Activated naive CD8-positive, alpha-beta T cell treated with anti-CD3 and anti-CD28 coated beads for 36 hours (primary cell): ENCODE measurements at places on chromosomes 11 and 22. TPM values are rescaled to one million over a fixed set of nuclear protein-coding genes. Genes with fewer than 3 reads are reported as not detected.

DNA sequence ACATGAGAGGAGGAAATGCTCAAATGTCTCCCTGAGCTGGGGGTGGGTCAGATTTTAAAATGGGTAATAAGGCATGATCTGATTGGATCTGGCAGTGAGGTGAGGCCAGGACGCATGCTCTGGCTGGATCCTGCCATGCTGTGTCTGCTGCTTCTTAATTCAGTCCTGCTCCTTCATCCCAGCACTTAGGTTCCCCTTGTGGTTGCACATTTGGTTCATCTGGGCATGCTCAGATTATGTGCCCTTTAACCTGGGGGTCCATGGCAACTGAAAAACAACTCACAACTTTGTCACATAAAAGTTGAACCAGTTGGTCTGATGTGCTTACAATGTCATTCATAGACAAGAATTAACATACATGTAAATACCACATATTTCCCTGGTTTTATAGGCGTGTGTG lies 67.9 kb downstream of the PIWIL4 start:
- H3K27me3 ChIP-seq, result peaks cover 3% of the 10 kb centered on the region
- H3K4me3 ChIP-seq, result no peak overlapping the region
- DNase-seq, result no peak
- H3K36me3 ChIP-seq, result no peaks in the 10 kb centered on the region
- no peak overlapping the region for H3K27ac ChIP-seq
- H3K4me1 ChIP-seq, result peaks cover 5% of the 10 kb centered on the region

PPP6R3 gene
- total RNA-seq, result 123 TPM

DNA sequence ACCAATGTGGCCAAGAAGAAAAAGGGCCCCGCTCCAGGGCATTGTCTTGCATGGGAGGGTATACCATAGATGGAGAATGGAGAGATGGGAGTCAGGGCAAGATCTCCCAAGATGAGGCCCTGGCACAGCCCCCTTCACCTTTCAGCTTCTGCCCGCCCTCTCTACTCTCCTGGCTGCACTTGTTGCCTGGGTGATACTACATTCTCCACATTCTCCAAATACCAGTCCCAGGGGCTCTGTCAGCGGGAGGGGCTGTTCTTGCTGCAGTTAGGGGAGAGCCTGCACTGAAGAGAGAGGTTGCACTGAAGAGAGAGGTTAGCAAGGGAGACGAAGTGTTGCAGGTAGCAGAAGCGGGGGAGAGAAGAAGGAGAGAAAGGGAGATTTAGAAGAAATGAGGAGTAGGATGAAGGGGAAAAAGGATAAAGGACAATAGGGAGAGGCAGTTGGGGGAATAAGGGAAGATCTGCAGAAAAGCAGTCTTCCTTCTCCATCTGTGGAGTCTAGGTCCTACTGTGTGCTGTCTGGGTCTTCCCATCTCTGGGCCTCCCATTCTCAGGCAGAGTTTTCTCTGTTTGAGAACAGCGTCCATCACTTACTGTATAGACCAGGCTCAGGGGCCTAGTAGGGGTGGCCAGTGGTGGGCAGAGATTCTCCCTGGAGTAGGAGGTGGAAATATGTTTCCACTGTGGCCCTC lies 8.0 kb downstream of the PHLDB1 start:
- H3K36me3 ChIP-seq, result no peaks in the 10 kb centered on the region
- peaks cover 4% of the 10 kb centered on the region for H3K4me1 ChIP-seq
- no peak overlapping the region for H3K4me3 ChIP-seq
- DNase-seq, result no peak
- H3K27me3 ChIP-seq, result peaks cover 8% of the 10 kb centered on the region
- no peak overlapping the region for H3K27ac ChIP-seq

TSPAN18 gene
- 1.2 TPM for total RNA-seq

DNA sequence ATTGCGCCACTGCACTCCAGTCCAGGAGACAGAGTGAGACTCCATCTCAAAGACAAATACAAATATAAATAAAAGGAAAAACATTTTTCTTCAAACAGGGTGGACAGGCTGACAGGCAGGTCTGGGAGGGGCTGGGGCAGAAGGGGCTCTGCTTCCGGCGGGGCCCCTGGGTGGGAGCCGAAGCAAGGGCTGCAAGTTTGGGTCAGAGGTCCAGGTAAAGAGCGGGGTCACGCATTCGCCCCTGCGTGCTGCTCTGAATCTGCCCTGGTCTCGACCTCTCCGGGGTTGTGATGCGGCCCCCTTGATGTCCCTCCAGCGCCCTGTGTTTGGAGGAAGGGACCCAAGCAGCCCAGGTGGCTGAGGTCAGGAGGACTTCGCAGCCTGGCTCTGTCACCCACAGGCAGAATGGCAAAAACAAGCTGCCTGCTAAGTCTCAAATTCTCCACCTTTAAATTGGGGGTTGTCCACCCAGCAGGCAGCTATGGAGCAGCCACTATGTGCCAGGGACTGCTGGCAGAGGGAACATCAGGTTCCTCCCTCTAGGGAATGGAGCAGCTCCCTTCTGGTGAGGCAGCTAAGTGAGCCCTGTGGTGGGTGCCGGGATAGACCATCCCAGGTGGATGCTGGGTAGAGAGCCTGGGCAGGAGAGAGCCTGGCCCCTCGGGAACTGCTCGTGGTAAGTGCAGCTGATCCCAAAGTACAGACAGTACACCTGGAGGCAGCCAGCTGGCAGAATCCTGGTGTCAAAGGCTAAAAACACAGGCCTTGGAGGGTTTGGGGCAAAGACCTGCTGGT lies 10.3 kb upstream of the PHF21B start:
- H3K27me3 ChIP-seq, result peaks cover 44% of the 10 kb centered on the region
- H3K4me1 ChIP-seq, result no peaks in the 10 kb centered on the region
- DNase-seq, result no peak
- no peaks in the 10 kb centered on the region for H3K36me3 ChIP-seq
- H3K27ac ChIP-seq, result no peak overlapping the region

DNA sequence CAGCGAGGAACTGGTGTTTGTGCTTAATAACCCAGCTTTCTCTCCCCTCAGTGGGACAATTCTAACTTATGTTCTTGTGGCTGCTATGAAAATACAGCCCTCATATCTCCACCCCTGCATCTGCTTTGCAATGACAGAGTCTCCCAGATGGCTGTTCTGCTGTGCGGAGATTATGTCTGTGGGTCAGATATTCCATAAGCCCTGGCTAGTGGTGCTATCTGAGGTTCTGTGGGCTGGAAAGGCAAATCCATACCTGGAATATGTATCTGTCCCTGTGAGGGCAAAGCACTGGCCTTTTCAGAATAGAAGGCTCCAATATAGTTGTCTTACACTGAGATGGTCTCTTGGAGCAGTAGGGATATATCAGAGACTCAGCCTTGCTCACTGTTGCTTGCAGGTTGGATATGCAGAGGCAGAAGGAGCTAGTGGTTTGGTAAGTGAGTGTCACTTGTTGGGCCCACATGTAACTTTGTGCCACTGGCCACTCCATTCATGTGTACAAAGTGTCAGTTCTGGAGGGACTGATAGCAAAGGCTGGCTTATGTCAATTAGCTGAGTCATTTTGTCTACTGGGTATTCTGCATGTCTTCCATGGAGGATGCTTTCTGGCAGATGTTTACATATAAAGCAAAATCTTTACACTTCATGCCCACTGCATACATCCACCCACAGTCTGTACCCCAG lies 246.6 kb downstream of the FAM76B start:
- DNase-seq, result no peak
- no peak overlapping the region for H3K4me3 ChIP-seq
- H3K27me3 ChIP-seq, result peaks cover 14% of the 10 kb centered on the region
- no peaks in the 10 kb centered on the region for H3K36me3 ChIP-seq

SCGB1A1 gene
- total RNA-seq, result not detected

RIBC2 gene
- 8.2 TPM for total RNA-seq
